ENCODE measurements at places on chromosomes 6 and 20.

DNA sequence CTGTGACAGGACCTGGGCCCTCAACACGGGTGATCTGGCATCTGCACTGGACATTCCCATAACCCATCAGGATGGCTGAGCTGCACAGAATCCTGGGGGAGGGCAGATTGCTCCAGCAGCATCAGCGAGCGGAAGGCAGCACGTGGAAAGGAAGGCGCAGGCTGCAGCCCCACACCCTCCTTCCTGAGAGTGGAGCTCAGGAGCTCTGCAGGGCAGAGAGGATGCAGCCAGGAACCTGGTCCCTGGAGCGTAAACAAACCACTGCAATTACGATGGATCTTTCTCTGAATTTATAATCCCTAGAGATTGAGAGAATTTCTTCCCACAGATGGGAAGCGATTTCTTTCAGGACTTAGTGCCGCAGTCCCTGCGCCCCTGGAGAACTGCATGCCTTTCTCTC, 39.7 kb upstream of the EMILIN3 start:
- H3K4me3 ChIP-seq: no peak overlapping the region
- H3K36me3 ChIP-seq: peaks cover 58% of the 10 kb centered on the region
- DNase-seq: no peak
- H3K27ac ChIP-seq: no peak overlapping the region
- H3K4me1 ChIP-seq: peaks cover 16% of the 10 kb centered on the region

DNA sequence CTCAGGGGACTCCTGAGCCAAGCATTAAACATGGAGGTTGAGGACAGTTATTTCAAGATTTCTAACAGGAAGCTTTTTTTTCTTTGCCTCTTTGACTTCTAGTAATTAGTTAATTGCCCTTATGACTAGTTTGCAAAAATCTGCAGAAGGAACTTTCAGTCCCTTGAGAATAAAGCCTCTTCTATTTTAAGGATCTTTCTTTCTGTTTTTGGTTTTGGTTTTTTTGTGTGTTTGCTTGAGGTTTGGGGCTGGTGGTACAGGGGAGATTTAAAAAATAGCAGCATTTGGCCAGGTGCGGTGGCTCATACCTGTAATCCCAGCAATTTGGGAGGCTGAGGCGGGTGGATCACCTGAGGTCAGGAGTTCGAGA, 259.3 kb downstream of the BMP7 start:
- no peaks in the 10 kb centered on the region for H3K27me3 ChIP-seq
- H3K4me1 ChIP-seq: peaks cover 39% of the 10 kb centered on the region
- H3K4me3 ChIP-seq: no peak overlapping the region
- peak overlapping the region; percentile 76 for H3K27ac ChIP-seq
- DNase-seq: no peak
- H3K36me3 ChIP-seq: no peaks in the 10 kb centered on the region

DNA sequence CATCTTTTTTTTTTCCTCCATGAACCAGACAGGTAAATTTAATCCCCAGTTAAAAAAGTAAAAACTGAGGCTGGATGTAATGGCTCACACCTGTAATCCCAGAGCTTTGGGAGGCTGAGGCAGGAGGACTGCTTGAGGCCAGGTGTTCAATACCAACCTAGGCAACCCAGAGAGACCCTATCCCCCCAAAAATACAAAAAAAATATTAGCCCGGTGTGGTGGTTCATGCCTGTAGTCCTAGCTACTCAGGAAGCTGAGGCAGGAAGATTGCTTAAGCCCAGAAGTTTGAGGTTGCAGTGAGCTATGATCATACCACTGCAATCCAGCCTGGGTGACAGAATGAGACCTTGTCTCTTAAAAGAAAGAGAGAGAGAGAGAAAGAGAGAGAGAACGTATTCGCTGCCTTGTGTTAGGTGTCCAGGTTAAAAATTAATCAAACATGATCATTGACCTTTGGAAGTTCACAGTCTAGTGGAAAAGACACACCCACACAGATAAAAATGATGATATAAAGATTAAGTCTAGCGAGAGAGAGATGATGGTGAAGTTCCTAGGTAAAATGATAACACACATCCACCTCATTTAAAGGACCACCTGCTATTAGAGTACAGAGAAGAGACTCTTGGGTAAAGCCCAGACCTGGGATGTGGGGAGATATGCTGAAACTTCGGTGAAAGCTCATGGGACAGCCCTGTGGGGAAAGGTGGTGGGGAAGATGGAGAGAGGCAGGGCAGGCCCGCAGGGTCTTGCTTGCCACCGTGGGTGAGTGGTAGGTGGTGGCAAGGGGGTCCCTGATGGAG, 4.8 kb upstream of the NHSL1 start:
- no peak overlapping the region for H3K4me3 ChIP-seq
- H3K36me3 ChIP-seq: no peaks in the 10 kb centered on the region
- H3K27me3 ChIP-seq: no peaks in the 10 kb centered on the region
- H3K27ac ChIP-seq: no peak overlapping the region

GRCh38 chr6:35717449-35718374, 19.1 kb upstream of the ARMC12 start:
- 0 out of 2 replicates have a peak, but pooled peaks cover 4% of the 10 kb centered on the region for H3K4me1 ChIP-seq
- no peaks in the 10 kb centered on the region for H3K36me3 ChIP-seq
- H3K27ac ChIP-seq: no peak overlapping the region
